ENCODE measurements at places on chromosomes 2 and 18. TPM values are rescaled to one million over a fixed set of nuclear protein-coding genes. Genes with fewer than 3 reads are reported as not detected.

- no peaks in the 10 kb centered on the region for H3K36me3 ChIP-seq
- no peaks in the 10 kb centered on the region for H3K4me1 ChIP-seq
- no peak overlapping the region for H3K27ac ChIP-seq
- no peak for DNase-seq
- no peak overlapping the region for H3K4me3 ChIP-seq
Observed at GRCh38 chr2:110820128-110820527, 87.8 kb downstream of the ACOXL start.

The CRYGD gene
- total RNA-seq: not detected

DNA sequence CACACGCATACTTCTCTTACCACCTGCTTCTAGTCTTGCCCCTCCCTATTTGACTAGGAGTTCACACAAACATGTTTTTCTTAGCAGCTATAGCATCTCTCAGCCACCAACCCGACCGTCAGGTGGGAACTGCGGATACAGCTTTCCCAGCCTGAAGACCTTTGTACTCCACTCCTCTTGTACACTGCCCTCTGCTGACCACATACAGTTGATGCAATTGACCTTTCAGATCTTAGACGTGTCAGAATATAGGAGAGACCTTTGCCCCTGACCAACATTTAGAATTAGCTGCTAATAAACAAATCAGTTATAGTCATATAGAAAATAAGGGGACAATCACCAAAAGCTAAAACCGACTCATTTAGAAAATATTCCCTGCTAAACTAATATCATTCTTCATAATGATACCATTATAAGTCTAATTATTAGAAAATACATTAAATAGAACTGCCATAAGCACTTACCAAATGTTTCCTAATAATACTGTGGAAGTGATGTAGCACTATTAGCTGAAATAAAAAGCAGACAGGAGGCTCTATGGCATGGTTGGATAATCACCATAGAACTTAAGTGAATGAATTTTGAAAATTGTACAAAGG is 208.4 kb downstream of the RAD51AP2 start:
- no peaks in the 10 kb centered on the region for H3K36me3 ChIP-seq
- H3K27me3 ChIP-seq: no peaks in the 10 kb centered on the region
- DNase-seq: peak; percentile 63
- no peak overlapping the region for H3K27ac ChIP-seq
- H3K4me3 ChIP-seq: no peak overlapping the region

The LGALSL gene
- total RNA-seq: 14.2 TPM

DNA sequence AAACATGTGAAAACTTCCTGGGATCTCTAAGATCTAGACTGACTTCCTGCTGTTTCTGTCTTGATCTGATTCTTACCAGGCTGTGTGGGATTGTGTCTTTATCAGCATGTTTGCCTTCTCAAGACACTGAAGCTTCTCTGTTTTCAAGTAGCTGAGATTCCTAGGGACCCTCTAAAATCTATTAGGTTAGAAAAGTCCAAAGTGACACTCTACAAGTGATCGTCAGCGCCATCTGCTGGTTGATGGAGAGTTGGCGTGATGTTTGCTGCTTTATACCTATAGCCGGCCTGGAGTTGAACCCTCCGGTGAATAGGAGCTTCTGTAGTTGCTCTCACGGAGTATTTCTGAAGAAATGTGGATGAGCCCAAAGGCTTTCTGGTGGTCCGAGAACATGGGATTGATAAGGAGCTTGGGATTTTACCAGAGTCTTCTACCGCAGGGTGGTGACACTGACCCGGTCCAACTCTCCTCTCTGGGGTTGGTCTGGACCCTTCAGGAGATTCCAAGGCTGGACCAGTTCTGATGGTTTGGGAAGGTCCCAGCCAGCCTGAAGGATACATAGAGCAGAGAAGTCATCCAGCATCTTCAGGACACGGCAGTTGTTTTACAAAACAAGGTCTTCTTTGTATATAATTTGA is 96.0 kb upstream of the TTC39C start:
- peak; percentile 42 for DNase-seq
- no peak overlapping the region for H3K27ac ChIP-seq
- H3K4me1 ChIP-seq: no peaks in the 10 kb centered on the region
- H3K36me3 ChIP-seq: no peaks in the 10 kb centered on the region
- H3K4me3 ChIP-seq: no peak overlapping the region
- H3K27me3 ChIP-seq: no peaks in the 10 kb centered on the region

- DNase-seq: no peak
- no peaks in the 10 kb centered on the region for H3K4me1 ChIP-seq
- H3K4me3 ChIP-seq: no peak overlapping the region
- no peaks in the 10 kb centered on the region for H3K27me3 ChIP-seq
Observed at GRCh38 chr2:73822276-73822675, 6.5 kb upstream of the STAMBP start.

The VWA3B gene
- 0.47 TPM for total RNA-seq

DNA sequence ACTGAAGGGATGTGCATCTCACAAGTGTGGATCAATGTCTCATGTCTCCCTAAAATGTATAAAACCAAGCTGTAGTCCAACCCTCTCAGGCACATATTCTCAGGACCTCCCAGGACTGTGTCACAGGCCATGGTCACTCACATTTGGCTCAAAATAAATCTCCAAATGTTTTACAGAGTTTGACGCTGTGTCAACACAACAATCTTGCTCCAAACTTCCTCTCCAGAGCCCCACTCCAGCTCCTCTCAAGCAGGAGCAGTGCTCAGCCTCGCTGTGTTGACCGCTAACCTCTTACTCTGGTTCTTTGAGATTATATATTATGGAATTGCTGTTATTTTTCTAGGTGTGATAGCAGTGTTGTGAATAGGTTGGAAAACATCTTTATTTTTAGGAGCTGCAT is 56.2 kb downstream of the CYP27C1 start:
- no peaks in the 10 kb centered on the region for H3K27me3 ChIP-seq
- H3K4me1 ChIP-seq: no peaks in the 10 kb centered on the region
- H3K4me3 ChIP-seq: no peak overlapping the region
- DNase-seq: no peak
- no peak overlapping the region for H3K27ac ChIP-seq

GRCh38 chr2:142672698-142673097 is 204.8 kb upstream of the KYNU start:
- no peaks in the 10 kb centered on the region for H3K36me3 ChIP-seq
- no peak overlapping the region for H3K4me3 ChIP-seq
- H3K4me1 ChIP-seq: no peaks in the 10 kb centered on the region
- H3K27me3 ChIP-seq: no peaks in the 10 kb centered on the region

The RNF103 gene
- total RNA-seq: 16.1 TPM

- no peak for DNase-seq
- no peaks in the 10 kb centered on the region for H3K36me3 ChIP-seq
- no peak overlapping the region for H3K27ac ChIP-seq
- H3K4me1 ChIP-seq: no peaks in the 10 kb centered on the region
Observed at GRCh38 chr2:32108111-32108510, 44.8 kb downstream of the SPAST start.

DNA sequence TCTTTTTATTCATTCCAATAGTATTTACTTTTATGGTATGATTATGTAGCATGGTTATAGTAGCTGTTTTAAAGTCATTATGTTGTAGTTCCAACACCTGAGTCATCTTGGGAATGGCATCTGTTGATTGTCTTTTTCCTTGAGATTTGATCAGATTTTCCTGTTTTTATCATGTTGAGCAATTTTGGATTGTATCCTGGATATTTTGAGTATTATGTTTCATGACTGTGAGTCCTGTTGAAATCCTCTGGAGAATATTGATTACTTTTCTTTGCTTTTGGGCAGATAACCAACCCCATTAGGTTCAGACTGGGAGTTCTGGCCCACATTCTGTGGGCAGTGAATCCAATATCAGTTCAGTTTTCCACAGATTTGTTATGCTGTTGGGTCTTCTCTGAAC is 163.2 kb upstream of the SPRED2 start:
- H3K4me1 ChIP-seq: no peaks in the 10 kb centered on the region
- H3K36me3 ChIP-seq: no peaks in the 10 kb centered on the region
- no peak overlapping the region for H3K4me3 ChIP-seq
- H3K27me3 ChIP-seq: no peaks in the 10 kb centered on the region
- H3K27ac ChIP-seq: no peak overlapping the region
- DNase-seq: no peak

DNA sequence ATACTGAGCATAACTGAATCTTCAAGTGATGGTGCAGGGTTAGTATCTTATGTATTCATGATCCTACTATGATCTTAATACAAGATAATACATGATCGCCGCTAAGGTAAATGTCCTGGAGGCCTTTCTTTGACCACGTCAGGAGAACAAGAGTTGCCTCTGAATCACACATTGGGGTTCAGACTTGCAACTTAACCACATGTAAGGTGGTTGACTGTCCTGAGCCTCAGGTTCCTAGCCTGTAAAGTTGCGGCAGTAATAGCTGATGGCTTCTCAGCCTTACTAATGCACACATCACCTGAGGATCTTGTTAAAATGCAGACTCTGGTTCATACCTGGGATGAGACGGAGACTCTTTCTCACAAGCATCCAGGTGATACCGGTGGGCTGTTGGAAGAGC is 112.5 kb downstream of the MGAT5 start:
- no peaks in the 10 kb centered on the region for H3K36me3 ChIP-seq
- H3K27me3 ChIP-seq: no peaks in the 10 kb centered on the region
- H3K4me1 ChIP-seq: no peaks in the 10 kb centered on the region
- H3K27ac ChIP-seq: no peak overlapping the region
- no peak overlapping the region for H3K4me3 ChIP-seq

DNA sequence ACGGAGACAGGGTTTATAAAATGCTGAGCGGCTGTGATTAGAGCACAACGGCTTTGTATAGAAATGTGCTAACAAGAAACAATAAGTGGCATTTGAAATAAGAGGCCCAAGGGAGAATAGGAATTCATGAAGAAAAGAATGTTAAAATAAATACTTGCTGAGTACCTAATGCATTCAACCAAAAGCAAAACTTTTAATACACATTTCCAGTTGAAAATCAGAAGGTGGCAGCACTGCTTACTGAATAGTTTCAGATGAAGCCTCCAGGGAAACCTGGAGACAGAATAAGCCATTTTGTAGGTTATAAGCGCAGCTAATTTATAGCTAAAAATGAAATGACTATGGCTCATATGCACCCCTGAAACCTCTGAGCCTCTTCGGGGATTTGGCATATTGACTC is 286.6 kb downstream of the DPP10 start:
- no peak overlapping the region for H3K27ac ChIP-seq
- H3K36me3 ChIP-seq: no peaks in the 10 kb centered on the region
- H3K27me3 ChIP-seq: no peaks in the 10 kb centered on the region
- no peak overlapping the region for H3K4me3 ChIP-seq
- H3K4me1 ChIP-seq: no peaks in the 10 kb centered on the region
- DNase-seq: no peak

The INHBB gene
- 0.27 TPM for total RNA-seq

DNA sequence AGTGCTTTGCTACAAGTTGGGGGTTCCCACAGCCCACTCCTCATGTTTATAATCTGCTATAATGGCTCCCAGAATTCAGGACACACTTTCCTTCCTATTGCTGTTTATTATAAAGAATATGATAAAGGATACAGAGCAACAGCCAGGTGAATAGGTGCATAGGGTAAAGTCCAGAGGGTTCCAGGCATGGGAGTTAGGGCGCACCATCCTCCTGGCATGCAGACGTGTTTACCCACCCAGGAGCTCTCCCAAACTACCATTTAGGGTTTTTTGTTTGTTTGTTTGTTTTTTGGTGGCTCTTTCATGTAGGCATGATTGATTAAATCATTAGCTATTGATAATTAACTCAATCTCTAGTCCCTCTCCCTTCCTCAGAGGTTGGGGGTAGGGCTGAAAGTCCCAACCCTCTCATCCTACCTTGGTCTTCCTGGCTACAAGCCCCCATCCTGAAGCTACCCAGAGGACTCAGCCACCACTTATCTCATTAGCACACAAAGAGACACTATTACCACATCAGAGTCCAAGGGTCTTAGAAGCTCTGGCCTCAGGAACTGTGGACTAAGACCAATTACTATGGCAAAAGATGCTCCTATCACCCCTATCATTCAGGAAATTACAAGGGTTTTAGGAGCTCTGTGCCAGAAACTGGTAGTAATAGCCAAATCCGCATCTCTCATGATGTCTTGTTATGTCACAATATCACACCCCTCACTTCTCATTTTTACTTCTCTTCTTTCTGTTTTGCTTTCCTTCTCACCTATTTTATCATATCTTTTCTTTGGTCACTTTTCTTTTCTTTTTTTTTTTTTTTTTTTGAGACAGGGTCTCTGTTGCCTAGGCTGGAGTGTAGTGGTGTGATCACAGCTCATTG is 154.9 kb upstream of the TTC39C start:
- H3K4me3 ChIP-seq: no peak overlapping the region
- no peaks in the 10 kb centered on the region for H3K27me3 ChIP-seq
- no peak overlapping the region for H3K27ac ChIP-seq
- H3K36me3 ChIP-seq: no peaks in the 10 kb centered on the region
- H3K4me1 ChIP-seq: peaks cover 11% of the 10 kb centered on the region

- H3K27ac ChIP-seq: no peak overlapping the region
- no peaks in the 10 kb centered on the region for H3K27me3 ChIP-seq
- DNase-seq: no peak
- no peaks in the 10 kb centered on the region for H3K4me1 ChIP-seq
- H3K4me3 ChIP-seq: no peak overlapping the region
- H3K36me3 ChIP-seq: no peaks in the 10 kb centered on the region
Observed at GRCh38 chr2:172671501-172671900, 64.1 kb upstream of the RAPGEF4 start.

The C18orf54 gene
- 10.0 TPM for total RNA-seq

GRCh38 chr2:134417968-134418582 is 164.2 kb downstream of the MGAT5 start:
- 0 out of 2 replicates have a peak, but pooled peaks cover 5% of the 10 kb centered on the region for H3K4me1 ChIP-seq
- H3K27me3 ChIP-seq: no peaks in the 10 kb centered on the region
- DNase-seq: no peak
- no peak overlapping the region for H3K27ac ChIP-seq
- no peaks in the 10 kb centered on the region for H3K36me3 ChIP-seq

The SLC1A4 gene
- 9.2 TPM for total RNA-seq

DNA sequence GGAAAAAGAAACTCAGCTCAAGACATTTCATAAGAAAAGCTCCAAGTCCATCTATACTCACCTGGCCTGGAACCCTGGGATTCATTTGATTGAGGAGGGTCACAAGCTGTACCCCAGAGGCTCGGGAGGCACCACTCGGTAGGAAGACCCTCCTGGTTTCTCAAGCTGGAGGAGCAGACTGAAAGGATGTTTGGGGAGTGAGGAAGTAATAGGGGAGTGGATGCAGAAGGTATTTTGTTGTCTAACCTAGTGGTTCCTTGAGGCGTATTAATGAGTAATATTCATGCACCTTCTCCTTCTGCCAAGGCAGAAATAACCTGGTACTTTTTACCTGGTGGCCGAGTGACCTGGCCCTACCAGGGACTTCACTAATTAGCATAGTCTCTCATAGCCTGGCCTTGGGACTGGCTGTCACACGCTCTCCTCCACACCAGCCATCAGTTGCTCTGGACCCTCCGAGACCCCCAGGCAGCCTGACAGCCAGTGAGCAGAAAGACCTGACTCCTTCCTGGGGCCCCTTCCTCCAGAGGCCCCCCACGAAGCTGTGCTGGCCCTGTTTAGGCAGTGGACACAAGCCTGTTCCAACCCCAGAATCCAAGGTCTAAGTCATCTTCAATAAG is 161.4 kb downstream of the BCL2 start:
- no peak overlapping the region for H3K27ac ChIP-seq
- H3K4me3 ChIP-seq: no peak overlapping the region
- H3K27me3 ChIP-seq: 0 out of 2 replicates have a peak, but pooled peaks cover 6% of the 10 kb centered on the region
- H3K36me3 ChIP-seq: no peaks in the 10 kb centered on the region

The NTSR2 gene
- not detected for total RNA-seq

GRCh38 chr2:230267556-230267955 is 42.0 kb downstream of the SP140 start:
- DNase-seq: no peak
- H3K27me3 ChIP-seq: no peaks in the 10 kb centered on the region
- no peaks in the 10 kb centered on the region for H3K36me3 ChIP-seq
- peaks cover 6% of the 10 kb centered on the region for H3K4me1 ChIP-seq
- H3K4me3 ChIP-seq: no peak overlapping the region
- no peak overlapping the region for H3K27ac ChIP-seq
